NCI-H1930 (cell line): ENCODE measurements at places on chromosomes 4 and X.

DNA sequence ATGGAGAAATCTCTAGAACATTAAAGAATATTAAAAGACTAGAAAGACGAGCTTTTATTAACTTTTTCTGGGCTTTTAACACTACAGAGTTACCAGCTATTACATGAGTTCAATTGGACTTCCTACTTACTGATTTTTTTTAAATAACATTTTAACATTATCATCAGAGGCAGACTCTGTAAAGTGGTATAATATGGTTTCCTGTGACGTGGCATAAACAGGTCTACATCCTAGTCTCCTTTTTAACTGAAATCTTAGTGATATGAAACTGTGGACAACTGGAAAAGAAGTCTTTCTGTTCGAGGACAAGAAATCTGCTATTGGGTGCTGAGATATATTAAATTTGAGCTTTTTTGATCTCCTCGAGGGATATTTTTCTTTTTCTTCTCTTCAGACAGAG, 48.7 kb upstream of the ABCG2 start:
- DNase-seq = no peak

DNA sequence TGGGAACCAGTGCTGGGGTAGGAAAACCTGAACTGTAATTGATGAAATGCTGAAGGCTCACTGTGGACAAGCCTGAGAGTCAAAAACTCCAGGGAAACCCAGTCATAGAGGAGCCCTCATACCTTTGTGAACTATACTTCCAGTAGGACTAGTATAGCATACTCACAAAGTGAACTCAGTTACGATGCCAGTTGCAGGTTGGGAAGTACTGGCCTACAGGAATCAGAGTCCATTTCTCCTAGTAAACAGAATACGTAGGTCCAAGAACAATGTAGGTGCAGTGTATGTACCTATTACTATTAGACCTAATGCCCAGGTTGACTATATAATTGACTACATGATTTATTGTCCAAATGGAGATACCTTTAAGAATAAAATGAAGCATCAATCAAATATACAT, 8.5 kb upstream of the ANKRD17 start:
- no peak for DNase-seq

- DNase-seq = no peak
Measured at GRCh38 chrX:150060406-150060805, 122.1 kb upstream of the EOLA2 start.

- no peak for DNase-seq
Measured at GRCh38 chrX:11386001-11386523, 92.8 kb downstream of the AMELX start.

GRCh38 chr4:54843106-54843505, 185.3 kb downstream of the KIT start:
- DNase-seq = no peak

DNA sequence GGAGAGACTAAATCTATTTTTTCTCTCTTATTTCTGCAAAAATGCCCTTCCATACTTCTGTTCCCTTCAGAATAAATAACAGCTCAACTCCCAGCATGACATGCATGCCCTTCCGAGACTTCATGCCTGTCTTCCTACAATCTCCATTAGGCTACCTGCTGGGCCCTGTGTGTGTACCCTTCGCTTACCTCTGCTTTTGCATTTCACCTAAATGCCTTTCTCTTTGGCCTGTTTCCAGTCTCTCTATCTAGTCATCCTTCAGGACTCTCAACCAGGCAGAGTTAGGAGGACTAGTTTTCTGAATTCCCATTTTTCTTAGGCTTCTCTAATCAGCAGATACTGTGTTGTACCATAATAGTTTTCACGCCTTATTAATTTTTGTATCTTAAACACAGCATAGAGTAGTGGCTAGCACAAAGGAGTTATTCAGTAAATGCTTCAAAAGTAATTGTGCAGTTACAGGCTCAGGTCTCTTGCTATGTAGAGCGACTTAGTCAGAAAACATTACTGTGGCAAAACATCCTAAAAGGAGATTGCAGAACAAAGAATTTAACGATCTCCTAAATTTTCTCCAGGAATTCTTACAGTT, 20.5 kb downstream of the SEPTIN11 start:
- DNase-seq = no peak

DNA sequence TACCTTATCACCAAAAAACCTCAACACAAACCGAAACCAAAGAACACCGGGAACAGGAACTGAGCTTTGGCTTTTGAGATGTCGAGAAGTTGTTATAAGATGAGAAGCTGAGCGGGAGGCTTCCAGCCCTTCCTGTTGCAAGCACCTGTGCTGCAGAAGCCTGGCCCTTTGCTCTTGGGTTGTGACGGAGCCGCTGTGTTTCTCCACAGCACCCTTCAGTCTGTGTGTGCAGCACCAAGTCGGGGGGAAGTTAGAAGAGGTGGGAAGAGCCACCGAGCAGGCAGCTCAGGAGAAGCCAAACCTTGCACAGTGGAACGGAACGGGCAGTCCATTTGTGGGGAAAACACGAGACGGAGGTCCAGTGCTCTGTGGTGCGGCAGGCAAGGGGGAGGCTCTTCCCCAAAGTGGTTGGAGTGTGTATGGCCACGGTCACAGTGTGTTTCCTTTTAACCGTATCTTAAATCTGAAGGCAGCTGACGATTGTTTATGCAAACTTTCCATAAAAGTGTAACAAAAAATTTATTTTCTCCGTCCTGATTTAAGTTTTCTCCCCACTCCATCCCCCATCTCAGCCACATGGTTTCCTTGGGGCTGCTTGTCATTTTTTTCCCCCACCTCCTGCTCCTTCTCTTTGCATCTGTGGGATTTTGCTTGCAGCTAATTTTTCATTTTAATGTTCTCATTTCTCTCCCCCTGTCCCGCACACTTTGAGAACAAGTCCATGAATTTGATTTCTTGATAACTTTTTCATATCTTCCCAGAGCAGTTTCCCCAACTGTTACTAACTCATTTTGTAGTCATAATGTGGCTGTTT, 123.7 kb downstream of the STOX2 start:
- no peak for DNase-seq

DNA sequence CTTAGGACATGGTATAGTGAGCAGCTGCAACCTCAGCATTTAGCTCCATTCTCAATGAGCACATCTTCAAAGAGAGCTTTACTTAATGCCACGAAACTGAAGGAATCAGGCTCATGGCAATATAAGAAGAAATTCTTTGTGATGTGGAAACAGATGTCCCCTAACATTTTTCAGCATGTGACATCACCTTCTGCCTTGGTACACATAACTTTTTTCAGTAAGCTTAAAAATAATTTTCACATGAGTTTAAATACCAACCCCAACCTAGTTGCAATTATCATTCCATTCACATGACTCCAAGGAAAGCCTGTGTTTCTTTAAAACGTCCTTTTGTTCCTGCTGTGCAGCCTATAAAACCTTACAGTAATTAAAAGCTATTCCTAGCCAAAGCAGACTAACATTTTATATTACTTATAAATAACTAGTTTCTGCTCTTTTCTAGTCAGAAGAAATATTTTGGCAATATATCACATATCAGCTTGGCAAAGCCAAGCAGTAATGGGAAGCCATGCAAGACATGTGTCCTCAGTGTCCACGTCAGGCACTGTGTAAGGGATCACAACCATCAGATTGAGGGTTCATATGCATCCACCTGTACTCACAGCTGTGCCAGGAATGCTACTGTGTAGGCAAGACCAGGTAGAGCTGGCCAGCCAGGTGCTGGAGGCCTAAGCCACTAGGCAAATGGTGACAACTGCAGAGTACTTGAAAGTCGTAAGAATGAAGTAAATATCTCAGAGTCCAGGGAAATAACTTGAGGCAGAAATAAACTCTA, 466.6 kb downstream of the INPP4B start:
- DNase-seq = no peak

DNA sequence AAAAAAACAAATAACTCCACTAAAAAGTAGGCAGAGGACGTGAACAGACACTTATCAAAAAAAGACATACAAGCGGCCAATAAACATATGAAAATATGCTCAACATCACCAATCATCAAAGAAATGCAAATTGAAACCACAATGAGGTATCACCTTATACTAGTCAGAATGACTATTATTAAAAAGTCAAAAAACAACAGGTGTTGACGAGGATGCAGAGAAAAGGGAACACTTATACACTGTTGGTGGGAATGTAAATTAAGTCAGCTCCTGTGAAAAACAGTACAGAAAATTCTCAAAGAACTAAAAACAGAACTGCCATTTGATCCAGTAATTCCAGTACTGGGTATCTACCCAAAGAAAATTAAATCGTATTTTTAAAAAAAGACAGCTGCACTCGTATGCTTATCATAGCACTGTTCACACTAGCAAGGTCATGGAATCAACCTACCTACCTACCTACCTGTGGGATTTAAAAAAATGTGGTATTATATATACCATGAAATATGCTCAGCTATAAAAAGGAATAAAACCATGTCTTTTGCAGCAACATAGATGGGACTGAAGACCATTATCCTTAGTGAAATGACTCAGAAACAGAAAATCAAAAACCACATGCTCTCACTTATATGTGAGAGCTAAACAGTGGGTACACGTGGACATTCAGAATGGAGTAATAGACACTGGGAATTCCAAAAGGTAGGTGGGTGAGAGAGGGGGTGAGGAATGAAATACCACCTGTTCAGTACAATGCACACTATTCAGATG, 24.8 kb upstream of the PTPN13 start:
- DNase-seq = no peak

DNA sequence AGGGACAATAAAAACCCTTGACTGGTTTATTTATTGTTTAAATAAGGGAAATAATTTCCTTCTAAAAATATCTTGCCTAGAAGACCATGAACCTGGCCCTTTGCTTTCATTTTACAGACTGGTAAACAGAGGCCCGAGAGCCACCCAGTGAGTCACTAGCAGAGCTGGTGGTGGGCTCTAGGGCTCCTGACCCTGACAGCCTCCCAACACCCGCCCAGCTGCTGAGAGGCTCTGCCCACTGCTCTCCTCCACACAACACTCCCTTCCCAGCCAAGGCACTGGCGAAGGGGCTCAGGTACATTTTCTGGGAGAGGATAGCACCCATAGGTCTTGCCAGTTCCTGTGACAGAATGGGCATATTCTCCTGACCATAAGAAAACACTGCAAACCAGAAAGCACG, 18.1 kb upstream of the PPEF2 start:
- no peak for DNase-seq

DNA sequence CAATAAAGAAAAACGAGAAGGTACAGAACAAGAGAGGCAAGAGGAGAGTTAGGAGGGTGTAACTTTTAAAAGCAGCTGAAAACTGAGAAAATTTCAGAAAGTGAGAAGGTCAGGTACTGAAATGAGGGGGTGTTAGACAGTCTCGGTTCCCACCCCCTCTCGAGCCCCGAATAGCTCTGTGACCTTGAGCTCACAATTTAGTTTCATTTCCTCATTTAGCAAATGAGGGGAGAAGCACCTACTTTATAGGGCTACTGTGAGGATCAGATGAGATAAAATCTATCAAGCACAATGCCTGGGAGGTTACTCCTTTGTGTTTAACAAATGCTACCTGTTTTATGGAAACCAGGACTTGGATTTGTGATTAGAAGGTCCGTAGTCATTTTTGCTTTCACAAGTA, 4.9 kb downstream of the UGT8 start:
- no peak for DNase-seq

DNA sequence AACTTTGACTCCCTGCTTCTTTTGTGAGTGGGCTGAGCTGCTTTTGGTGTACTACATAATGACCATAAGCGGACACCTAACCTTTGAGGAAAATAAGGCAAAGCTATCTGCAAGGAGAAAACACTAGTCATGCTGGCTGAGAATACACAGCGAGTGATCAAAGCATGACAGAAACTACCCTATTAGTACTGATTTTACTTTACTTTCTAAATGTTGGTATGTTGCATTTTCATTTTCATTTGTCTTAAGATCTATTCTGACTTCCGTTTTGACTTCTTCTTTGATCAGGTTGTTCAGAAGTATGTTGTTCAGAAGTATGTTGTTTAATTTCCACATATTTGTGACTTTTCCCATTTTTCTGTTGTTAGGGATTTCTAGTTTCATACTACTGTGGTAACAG, 361.1 kb downstream of the TRAM1L1 start:
- no peak for DNase-seq

GRCh38 chrX:122582280-122582974, 601.7 kb upstream of the GRIA3 start:
- DNase-seq = no peak

- DNase-seq = no peak
Measured at GRCh38 chrX:41265615-41266014, 68.3 kb upstream of the DDX3X start.

- DNase-seq = no peak
Measured at GRCh38 chrX:97740044-97740443, 856.3 kb downstream of the RPA4 start.

DNA sequence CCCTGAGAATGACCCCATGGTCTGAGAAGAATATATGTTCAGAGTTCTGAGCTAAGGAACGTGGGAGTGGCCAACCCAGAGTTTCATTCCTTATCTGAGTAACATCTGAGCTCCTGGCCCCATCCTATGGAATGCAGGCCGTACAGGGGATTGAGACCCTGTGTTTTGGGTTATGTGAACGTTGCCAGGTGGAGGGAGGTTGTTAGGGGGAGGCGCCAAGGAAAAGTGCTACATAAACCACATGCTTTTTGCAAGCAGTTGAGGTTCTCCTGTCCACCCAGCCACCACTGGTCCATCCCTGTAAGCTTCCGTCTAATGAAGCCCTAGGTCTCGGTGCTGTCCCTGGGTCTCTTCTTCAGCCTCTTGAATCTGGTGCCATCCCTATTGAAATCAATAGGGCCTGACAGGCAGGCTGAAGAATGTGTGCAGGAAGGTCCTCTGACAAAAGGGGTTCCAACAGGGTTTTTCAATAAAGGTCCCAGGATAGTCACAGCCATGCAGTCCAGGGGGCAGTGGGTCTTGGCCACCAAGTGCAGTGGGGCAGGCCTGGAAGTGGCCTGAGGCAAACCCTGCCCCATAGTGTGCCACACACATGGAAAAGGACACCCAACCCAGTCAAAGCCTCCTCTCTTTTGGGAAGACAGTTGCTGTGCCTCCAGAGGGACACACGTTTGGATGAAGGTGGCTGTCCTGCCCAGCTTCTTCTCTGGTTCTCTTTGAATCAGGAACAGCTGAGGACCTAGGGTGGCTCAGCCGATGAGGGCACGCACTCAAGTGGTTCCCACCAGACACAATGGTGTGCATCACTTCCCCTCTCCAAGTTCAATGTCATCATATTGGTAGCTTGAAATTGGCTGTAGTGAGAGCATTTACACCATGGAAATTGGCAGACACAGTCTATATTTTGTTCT, 53.5 kb downstream of the HTRA3 start:
- DNase-seq = no peak

DNA sequence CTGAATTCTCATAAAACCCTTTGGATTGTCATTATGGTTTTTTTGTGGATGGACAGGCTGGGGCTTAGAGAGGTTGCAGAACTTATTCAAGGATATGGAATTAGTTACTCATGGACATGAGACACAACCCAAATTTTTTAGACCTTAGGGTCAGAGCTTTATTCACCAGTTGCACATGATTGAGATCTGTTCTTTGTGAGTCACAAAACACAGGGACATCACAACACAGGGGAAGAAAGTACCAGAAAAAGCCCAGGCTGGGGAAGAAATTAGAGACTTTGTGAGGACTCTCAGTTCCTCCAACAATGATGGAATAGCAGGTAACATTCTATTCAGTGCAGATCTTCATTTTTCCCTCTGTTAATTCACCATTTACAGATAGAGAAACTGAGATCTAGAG, 602.4 kb upstream of the CPEB2 start:
- no peak for DNase-seq

GRCh38 chr4:110046588-110047049, 133.9 kb downstream of the EGF start:
- DNase-seq = no peak
